H9 (cell line): ENCODE measurements at places on chromosomes 3 and 15. TPM values are rescaled to one million over a fixed set of nuclear protein-coding genes. Genes with fewer than 3 reads are reported as not detected.
A peak's percentile ranks its signal among the peaks of the same experiment; 100 is the strongest.

GRCh38 chr3:76203578-76203977 lies 418.2 kb upstream of the ZNF717 start:
- DNase-seq, result peak; percentile 58

GRCh38 chr15:50098545-50098944 lies 20.5 kb downstream of the ATP8B4 start:
- no peak for DNase-seq

Gene BFSP2
- total RNA-seq, result not detected in 2 replicates

Gene LRRC3B
- 0.31 and 0.35 TPM in 2 replicates for total RNA-seq

DNA sequence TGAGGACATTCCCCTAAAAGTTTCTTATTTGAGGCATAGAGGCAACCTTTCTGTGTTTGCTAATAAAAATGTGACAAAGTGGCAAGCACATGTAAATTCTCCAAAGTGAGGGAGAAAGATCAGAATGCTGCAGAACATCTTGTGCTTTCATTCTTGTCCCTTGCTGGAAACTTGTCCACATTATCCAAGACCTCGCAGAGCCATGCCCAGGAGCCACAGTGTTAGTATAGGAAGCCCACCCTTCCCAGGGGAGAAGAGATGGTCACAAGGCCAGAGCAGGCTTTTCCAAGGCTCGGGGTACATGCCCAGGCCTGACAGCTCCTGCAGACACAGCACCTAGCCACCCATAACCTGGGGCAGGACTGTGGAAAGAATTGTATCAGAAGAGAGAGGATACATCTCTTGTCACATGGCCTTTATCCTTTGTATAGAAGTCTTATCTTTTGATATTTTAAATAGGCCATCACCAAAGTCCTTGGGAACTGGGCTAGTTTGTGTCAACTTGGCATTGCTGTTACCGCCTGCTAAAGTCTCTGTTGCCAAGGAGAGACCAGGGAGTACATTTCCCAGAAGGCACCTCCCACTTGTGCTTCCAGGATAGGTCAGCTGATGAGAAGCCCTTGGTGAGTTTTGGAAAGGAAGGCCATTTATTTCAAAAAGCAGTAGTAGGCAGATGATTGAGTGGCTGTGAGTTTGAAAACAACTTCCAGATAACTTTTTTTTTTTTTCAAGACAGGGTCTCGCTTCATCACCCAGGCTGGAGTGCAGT lies 10.5 kb downstream of the DLEC1 start:
- DNase-seq, result no peak

Gene PCOLCE2
- total RNA-seq, result 6.8 and 9.2 TPM in 2 replicates

Gene DPPA2
- total RNA-seq, result 3.1 and 3.2 TPM in 2 replicates

Gene LRRC49
- total RNA-seq, result 8.3 and 9.3 TPM in 2 replicates

GRCh38 chr3:115627180-115628074 lies 4.1 kb downstream of the GAP43 start:
- no peak for DNase-seq

GRCh38 chr15:80957556-80957955 lies 32.1 kb downstream of the MESD start:
- DNase-seq, result no peak

DNA sequence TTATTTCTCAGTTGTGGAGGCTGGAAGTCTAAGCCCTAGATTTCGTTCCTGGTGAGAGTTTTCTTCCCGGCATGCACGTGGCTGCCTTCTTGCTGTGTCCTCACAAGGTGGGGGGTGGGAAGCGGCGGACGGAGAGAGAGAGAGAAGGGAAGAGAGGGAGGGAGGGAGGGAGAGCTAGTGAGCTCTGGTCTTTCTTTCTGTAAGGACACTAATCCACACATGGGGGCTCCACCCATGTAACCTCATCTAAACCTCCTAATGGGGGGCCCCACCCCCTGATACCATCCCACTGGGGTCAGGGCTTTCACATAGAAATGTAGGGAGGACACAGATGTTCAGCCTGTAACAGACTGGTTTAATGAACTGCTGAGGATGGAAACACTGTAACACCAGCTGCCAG lies 7.3 kb downstream of the FBLN2 start:
- DNase-seq, result no peak

DNA sequence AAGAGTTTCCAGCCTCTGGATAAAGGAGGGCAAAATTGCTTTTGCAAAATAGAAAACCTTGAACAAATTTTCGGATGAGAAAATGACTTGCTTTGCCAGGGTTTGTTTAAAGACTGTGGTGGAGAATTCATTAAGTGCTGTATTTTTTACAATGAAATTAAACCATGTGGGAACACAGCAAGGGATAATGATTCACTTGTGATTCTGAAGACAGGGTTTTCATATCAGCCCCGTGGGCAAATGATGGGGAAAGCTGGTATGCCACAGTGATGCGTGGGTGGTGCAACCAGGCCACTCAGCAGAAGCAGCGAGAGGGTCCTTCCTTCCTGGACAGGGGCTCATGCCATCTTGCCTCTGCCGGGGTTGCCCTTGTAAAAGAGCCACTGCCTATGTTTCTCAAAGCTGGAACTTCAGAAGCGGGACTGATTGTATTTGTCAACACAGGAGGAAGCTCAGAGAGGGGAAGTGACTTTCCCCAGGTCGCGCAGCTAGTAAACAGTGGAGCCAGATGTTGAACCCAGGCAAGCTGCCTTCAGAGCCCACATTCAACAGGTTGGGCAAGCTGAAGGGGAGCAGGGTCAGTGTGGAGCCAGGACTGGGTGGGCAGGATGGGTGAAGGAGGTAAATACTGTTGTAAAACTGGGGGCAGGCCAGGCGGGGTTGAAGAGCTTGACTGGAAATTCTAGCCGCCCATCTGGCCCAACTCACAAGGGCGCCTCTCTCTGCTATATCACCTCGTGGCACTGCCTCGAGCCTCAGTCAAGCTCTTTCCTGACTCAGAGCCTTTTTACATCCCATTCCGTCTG lies 79.1 kb downstream of the TOP2B start:
- no peak for DNase-seq

Gene USP13
- 26.0 and 26.7 TPM in 2 replicates for total RNA-seq

- DNase-seq, result peak; percentile 40
Observed at GRCh38 chr3:158105119-158105709, 1.0 kb downstream of the SHOX2 start.

- no peak for DNase-seq
Observed at GRCh38 chr15:40323953-40324937, 753 bp downstream of the INAFM2 start.
